ENCODE measurements at places on chromosomes 6 and 20.

DNA sequence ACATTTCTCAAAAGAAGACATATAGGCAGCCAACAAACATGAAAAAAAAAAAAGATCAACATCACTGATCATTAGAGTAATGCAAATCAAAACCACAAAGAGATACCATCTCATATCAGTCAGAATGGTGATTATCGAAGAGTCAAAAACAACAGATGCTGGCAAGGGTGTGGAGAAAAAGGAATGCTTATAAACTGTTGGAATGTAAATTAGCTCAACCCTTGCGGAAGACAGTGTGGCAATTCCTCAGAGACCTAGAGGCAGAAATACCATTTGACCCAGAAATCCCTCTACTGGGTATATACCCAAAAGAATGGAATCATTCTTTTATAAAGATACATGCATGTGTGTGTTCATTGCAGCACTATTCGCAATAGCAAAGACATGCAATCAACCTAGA, 303.8 kb upstream of the THEMIS start:
- DNase-seq, result no peak

GRCh38 chr6:112343977-112344376, 3.2 kb upstream of the RFPL4B start:
- DNase-seq, result no peak

DNA sequence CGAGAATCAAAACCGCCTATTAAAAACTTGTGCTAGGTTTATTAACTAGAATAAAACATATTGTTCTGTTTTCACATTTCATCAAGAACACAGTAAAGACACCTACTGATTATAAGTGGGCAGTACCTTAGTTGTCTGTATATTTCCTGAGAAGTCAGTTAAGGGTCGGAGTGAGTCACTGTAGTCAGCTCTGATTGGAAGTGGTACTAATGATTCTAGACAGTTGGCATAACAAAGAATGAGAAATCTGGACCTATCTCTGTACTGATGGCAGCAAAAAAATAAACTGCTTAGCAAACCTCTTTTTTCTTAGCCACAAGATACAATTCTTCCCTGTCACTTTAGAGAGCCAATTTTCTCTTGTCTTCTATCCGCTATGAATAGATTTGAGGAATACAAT, 387.3 kb upstream of the ADGRB3 start:
- DNase-seq, result no peak

DNA sequence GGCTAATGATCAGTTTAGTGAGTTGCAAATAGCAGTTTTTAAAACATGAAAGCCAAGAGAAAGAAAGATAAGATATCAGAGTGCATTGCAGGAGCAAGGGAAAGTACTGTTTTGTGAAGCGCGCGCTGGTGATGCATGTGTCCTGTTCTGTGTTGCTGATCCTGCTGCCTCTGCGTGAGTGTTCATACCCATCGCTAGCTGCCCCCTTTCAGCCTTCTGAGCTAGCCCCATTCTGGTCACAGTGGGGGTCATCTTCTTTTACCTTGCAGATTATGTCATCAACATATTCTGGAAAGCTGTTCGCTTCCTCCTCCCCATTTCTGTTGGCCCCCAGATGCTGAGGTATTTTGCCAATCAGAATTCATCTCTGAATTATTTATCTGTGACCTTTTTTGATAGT, 1.9 kb downstream of the MRAP2 start:
- DNase-seq, result no peak

DNA sequence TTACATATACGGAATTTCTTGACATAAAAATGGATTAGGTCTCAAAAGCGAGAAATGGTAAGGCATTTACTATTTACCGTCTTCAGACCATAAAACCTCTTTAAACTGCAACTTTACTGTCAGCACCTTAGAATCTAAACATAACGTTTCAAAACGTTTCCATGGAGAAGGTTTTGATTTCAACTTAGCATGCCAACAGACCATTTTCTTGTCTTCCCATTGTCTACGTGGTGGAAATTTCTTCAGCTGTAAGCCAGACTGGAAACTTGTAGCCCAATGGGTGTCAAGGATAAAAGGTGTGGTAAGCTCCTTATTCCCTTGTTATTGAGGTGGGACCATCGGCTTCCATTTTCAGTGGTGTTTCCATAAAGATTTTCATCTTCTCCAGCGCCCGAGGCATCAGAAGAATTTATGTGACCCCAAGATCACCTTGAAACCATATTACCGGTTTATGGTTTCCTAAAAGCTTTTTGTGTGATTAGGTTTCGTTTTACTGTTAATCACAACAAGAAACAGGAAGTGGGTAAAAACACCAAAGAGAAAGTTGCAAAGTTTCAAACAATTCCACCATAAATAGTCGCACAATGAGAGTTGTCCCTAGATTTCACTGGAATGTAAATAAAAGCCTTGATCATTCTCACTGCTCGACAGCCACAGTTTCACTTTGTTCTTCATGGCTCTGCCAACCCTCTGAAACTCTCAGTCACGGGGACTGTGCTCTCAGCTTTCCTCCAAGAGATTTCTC, 63.0 kb upstream of the CD2AP start:
- DNase-seq, result peak; percentile 63

GRCh38 chr6:163354761-163355425, 59.6 kb upstream of the QKI start:
- DNase-seq, result no peak

- DNase-seq, result no peak
Observed at GRCh38 chr6:135013211-135013610, 41.4 kb downstream of the HBS1L start.

DNA sequence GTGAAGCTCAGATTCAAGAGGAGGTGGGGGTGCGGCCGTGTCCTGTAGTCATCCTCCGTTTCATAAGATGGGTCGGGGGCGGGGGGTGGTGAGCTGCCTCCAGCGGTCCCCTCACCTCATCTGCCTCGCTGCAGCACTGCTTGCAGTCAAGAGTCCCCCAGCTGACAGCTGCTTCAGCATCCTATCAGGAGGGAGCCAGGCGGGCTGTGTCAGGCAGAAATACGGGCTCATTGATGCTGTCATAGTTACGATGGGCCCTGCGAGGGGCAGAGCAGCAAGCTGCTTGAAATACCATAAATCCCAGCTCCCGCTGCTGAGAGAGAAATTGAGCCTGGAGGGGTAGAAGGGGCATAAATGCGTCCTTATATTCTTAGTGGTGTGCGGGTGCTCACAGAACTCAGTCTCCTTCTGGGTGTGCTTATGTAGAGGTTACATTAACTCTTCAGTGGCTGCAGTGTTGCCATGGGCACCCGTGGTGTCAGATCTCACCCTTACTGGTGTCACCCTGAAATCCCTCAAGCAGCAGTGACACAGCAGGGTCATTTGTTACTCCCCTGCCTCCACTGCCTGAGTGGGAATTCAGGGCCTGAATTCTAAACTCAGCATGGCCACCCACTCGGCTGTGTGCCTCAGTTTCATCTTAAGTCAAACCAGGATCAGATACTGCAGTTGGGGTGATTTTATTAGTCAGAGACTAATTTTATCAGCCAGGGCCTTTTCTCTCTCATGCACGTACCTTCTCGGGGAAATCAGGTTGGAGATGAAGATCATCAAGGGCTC, 21.8 kb downstream of the CCDC167 start:
- DNase-seq, result no peak

DNA sequence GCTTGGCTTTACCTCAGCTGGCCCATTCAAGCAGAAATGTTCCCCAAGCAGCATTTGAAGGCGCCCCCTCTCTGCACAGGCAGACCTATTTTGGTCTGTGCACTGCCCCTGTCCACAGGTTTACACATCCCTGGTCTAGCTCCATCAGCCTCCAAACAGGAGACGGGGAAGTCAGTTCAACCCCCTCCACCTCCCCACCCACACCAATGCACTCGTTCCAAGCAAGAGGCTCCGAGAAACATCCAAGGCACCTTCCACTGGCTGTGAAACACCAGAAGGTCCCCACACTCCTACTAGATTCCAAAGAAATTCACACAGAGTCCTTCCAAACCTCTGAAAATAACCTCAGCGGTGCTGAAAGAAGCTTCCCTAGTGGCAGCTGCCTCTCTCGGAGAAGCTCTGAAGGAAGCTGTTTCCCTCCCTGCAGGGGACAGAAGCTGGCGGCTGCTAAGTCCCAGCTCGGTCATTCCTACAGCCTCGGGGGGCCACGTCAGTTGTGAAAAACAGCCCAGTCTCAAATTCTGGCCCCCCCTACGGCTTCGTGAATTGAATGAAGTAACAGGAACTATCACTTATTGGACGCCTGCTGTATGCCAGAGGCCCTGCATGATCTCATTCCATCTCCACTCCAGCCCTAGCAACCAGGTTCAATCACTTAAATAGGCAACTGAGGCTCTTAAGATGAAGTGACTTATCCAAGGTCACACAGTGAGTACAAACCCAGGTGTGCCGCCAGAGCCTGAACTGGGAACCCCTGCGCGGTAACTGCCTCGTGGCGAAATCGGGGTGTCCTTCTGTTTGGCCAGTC, 815 bp downstream of the SPATA2 start:
- no peak for DNase-seq

GRCh38 chr20:38728191-38728781, 4.0 kb downstream of the SLC32A1 start:
- DNase-seq, result no peak

DNA sequence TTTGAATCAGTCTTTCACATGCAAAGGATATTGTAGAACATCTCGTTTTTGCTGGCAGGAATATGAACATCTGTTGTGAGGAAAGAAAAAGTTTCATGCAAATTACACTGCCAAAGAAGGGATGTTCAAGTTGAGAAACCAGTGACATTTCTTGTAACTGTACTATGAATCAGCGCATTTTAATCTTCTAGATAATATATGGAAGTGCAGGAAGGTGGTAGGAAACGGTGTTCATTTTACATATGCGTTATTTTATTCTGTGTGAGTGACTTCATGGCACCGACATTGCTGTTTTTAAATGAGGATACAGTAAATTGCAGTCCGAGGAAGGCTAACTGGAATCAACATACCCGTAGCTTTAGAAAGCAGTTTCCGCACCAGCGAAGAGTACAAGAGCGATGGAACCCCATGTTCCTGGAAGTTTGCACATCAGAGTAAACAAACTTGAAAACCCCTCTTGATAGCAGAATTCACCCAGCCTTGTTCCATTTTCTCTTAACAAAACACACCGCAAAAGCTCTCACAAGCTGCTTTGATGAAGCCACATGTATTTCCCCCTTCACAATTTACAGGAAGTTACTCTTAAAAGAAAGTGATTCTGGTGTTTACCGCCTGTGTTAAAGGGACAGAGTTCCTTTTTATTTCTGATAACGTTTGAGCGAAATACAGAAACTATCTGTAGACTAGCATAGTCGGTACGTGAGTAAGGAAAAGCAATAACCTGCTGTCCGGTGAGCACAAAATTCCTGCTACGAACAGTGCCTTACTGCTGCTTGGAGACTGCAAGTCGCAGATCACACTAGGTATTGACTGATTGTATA, 11.5 kb downstream of the PRDM1 start:
- DNase-seq, result no peak

GRCh38 chr6:110654096-110654820, 161.0 kb downstream of the CDK19 start:
- DNase-seq, result no peak

- DNase-seq, result no peak
Observed at GRCh38 chr6:40164345-40164755, 230.1 kb upstream of the MOCS1 start.

GRCh38 chr6:28462401-28462800, 19.1 kb upstream of the ZSCAN23 start:
- DNase-seq, result no peak

GRCh38 chr6:74284284-74284683, 588.3 kb downstream of the CD109 start:
- no peak for DNase-seq

DNA sequence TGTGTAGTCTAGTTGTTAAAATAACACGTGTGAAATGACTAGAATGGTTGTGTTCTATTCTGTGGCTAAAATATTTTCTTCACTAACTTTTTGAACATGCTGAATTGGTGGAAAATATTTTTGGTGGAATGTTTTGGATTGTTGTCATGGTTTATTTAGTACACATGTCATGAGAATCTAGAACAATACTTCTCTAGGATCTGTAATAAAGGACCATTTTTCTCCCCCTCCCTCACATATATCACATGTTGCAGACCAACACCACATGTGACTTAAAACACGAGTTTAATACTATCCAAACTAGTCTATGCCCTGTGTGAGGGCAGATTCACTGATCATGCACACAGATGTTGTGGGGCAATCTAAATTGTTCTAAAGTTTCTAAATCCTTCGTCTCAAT, 29.2 kb downstream of the FIG4 start:
- DNase-seq, result no peak

DNA sequence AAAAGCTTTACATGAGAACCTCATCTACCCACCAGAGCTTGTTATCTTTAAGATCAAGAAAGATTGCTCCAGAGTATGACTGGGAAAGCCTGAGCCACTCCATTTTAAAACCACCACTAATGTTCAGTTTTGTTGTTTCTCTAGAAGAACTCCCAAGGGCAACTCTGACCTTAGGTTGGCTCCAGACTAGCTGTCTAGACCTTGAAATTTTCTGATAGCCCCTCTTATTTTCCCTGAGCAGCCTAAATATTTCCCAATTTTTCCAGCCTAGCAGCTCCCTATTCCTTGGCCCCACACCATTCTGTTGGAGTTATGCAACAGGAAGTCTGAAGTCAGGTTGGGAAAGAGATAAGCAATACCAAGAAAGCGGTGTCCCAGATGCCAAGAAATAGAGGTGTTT, 84.6 kb upstream of the TCF21 start:
- DNase-seq, result no peak

DNA sequence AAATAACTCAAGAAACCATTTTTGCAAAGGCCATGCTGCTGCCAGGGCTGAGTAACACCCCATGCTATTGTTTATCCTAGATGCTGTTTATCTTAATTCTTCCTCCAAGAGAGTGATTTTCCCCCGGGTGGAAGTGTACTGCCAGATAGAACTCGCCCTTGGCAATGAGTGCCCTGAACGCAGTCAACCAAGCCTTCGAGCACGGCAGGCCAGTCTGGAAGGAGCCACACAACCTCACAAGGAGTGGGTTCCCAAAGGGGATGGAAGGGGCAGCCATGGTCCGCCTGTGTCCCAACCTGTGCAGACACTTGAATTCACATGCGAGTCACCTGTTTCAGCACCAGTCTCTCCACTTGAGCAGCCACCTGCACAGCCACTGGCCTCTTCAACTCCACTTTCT, 31.9 kb downstream of the PNPLA1 start:
- DNase-seq, result no peak

DNA sequence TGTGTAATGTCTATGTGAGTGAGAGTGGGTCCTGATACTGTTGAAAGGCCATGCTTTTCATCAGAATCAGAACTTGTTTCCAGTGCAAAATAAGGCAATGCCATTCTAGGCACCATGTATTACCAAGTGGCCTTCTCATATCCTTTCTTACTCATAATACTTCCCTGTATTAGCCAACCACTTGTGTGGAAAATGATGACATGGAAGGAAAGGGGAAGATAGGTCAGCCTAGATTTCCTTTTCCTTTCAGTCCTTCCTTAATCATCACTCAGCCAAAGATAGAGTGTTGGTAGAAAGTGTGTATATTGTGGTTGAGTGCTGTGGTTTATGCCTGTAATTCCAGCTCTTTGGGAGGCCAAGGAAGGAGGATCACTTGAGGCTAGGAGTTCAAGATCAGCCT, 158.6 kb upstream of the PREP start:
- DNase-seq, result no peak

GRCh38 chr20:54654450-54654849, 179.1 kb downstream of the DOK5 start:
- DNase-seq, result no peak

GRCh38 chr20:61608275-61609085, 356.4 kb downstream of the CDH4 start:
- DNase-seq, result no peak

All from glomerular endothelial cell (primary cell).